ENCODE measurements at places on chromosomes 4 and X.

GRCh38 chr4:17619416-17620105 is 5.1 kb downstream of the MED28 start:
- DNase-seq = no peak

- DNase-seq = no peak
Observed at GRCh38 chr4:85520765-85521749, 46.1 kb downstream of the ARHGAP24 start.

DNA sequence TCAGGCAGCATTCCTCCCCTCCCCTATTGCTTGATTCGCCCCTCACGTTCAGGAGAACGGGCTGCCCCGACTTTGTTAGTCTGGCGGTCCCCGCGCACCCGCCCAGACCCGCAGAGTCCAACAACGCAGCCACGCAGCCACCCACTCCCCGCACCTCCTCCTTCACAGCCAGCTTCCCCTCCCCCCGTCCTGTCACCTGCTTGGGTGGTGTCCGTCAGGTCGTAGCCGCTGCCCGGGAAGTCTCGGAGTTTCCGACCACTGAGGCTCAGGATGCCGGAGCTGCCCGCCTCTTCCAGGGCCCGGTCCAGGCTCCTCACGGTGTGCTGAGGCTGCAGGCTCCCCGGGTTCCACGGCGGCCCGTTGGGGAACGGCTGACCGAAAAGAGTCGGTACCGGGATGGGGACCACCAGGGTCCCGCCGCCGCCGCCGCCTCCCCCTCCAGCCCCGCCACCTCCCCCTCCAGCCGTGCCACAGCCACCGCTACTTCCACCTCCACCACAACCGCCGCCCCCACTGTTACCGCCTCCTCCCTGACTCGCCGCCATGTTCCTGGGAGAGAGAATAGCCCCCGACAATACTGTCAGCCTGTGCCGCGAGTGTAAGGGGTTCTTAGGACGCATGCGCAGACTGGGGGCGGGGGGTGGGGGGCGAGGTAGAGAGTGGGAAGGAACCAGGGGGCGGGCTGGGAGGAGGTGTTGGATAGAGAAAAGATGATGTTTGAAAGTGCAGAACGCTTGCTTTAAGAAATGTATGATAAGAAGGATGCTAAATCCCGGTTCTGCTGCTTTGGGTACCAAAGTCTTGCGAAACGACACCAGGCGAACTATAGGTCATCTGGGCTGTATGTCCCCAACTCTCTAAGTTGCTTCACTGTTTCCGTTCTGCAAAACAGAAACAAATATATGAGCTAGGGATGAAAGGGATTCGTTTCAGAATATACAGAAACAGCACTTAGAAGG is at the start of gene LRCH2:
TSS of gene LRCH2 (minus strand) at position 600 of the 959 bp plus-strand sequence. CDS start at position 545, 55 bp downstream.
- peak; percentile 67 for DNase-seq

GRCh38 chr4:2484185-2484584 is 15.3 kb downstream of the RNF4 start:
- no peak for DNase-seq

DNA sequence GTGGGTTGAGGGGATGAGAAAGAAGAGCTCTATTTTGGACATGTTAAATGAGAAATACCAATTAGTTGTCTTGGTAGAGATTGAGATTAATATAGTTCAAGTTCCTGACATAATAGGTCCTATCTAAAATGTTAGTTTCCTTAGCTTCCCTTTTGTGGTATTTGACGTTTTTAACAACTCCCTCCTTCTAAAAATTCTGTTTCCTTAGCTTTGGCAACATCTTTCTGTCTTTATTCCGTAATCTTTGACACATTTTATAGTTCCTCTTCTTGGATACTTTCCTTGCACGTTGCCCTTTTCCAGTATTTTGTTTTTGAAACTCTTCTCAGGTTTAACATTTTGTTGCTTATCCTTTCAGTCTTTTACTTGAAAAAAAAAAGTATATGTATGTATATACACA is 36.9 kb downstream of the LAMTOR3 start:
- no peak for DNase-seq

DNA sequence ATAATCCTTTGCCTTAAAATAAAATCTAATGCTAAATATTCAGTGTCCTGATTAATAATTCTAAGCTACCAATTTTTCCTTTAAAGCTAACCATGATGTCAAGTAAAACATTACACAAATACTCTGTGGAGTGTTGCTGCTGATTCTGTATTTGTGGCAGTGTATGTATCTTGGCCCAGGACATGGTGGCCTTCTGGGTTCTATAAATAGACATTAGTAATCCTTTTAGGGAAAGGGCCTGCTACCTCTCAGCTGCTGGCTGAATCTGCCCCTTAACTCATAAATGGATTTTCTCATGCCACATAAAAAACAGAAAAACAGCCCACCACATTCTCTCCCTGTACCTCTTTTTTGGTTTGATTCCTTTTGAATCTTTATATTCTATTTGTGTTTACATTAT is 1.2 kb upstream of the XK start:
- DNase-seq = no peak

DNA sequence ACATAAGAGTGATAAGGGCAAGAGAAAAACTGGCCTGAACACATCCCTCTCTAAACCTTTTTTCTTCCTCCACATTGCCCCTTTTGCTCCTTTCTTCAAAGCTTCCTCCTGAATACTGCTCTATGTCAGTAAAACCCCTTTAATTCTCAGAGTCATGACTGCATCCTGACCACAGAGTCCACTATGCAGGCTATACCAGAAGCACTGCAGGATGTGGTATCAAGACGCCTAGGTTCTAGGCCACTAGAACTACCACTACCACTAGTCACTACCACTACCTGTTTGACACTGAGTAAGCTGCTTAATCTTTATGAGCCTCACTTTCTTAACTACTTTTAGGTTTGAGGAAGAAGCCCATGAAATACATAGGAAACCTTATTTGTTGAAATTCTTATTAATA is 38.7 kb downstream of the ARHGEF9 start:
- DNase-seq = no peak

GRCh38 chr4:10656988-10657387 is 27.6 kb downstream of the CLNK start:
- no peak for DNase-seq

DNA sequence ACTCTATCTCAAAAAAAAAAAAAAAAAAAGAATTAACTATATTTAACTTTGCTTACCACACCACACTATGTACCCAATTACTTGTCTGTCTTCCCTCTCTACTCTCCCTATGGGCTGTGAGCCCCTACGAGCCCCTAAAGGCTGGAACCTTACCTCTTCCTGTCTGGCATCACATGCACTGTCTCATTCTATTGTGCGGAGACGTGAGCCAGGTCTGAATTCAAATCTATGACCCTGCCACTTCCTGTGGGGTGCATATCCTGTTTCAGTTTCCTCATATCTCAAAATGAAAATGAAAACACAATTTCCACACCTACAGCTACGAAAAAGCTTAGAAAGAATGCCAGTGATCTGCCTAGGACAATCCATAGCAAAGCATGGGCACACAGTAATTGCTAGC is 42.9 kb upstream of the HS3ST1 start:
- no peak for DNase-seq

Measured in sciatic nerve (tissue), 2 donors.